Panc1 (cell line): ENCODE measurements at places on chromosomes 11 and 22. TPM values are rescaled to one million over a fixed set of nuclear protein-coding genes. Genes with fewer than 3 reads are reported as not detected.
A peak's percentile ranks its signal among the peaks of the same experiment; 100 is the strongest.

DNA sequence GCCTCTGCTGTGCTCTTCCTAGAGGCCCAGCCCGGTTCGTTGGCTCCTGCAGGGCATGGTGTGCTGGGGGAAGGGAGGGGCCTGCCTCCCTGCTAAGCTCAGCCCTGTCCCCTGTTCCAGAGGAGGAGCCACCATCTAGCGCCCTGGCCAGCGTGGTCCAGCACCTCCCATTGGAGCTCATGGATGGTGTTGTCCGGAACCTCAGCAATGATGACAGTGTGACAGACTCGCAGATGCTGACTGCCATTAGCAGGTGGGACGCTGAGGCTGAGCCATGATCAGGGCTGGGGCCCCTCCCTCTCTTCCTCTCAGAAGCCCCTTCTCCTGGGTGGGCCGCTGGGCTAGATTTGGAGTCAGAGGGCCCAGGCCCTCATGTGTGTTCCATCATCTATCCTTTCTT, 9.1 kb downstream of the USP35 start:
- H3K4me3 ChIP-seq: no peak overlapping the region
- H3K36me3 ChIP-seq: no peaks in the 10 kb centered on the region
- no peak overlapping the region for H3K27ac ChIP-seq
- H3K4me1 ChIP-seq: no peaks in the 10 kb centered on the region
- no peaks in the 10 kb centered on the region for H3K27me3 ChIP-seq

PDE2A gene
- total RNA-seq: 0.74 TPM

- no peak overlapping the region for H3K4me3 ChIP-seq
- H3K27ac ChIP-seq: no peak overlapping the region
- DNase-seq: no peak
- H3K36me3 ChIP-seq: no peaks in the 10 kb centered on the region
- H3K27me3 ChIP-seq: no peaks in the 10 kb centered on the region
Measured at GRCh38 chr22:33382436-33382835, 324.3 kb upstream of the SYN3 start.

DNA sequence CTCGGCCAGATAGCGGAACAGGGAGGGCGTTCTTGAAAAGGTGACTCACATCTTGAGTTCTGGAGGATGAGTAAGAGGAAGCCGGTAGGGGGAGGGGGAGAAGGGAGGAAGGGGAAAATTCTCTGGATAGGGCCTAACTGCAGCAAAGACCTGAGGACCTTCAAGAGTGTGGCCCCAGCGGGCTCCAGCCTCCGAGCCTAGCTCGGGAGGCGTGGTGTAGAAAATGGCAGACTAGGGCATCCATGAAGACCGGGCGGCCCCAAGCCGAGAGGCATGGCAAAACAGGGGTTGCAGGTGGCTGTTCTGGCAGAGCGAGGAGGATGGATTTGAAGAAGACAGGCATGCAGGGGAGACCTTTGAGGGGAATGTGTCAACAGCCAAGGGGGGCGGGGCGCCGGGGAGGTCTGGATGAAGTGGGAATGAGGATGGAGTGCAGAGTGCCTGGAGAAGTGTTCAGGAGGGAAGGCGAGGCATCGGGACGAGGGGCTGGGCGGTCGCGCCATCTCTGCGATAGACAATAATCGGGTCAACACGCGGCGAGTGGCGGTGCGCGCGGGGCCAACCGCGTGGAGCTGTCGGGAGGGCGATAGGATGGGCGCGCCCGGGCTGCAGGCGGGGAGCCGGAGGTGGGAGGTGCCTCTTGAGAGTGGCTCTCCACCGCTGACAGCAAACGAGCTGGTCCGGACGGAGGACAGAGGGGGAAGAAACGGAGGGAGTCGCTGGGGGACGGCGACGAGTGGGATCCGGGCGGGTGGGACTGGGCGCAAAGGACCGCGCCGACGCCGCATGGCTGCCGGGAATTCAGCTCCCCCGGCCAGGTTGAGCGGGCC, 40.0 kb upstream of the CREB3L1 start:
- H3K36me3 ChIP-seq: no peaks in the 10 kb centered on the region
- peak; percentile 92 for DNase-seq
- H3K27ac ChIP-seq: peak overlapping the region; percentile 54; the same call in 1 of the 2 replicates
- peaks cover 19% of the 10 kb centered on the region for H3K4me1 ChIP-seq
- no peaks in the 10 kb centered on the region for H3K27me3 ChIP-seq
- peak overlapping the region; percentile 67 for H3K4me3 ChIP-seq

LAYN gene
- 3.6 TPM for total RNA-seq
